Body of pancreas (tissue), 4 donors: ENCODE measurements at places on chromosomes 2 and 18. TPM values are rescaled to one million over a fixed set of nuclear protein-coding genes. Genes with fewer than 3 reads are reported as not detected.

- no peak for DNase-seq
Observed at GRCh38 chr2:38700113-38700785, 34.3 kb downstream of the GALM start.

GRCh38 chr18:6414723-6415417, at the start of gene L3MBTL4:
Gene L3MBTL4, minus strand, starts transcription at chr18:6414911. Its CDS starts 103,286 bp downstream, at chr18:6311625.
- peak; percentile 68 for DNase-seq

- peak; percentile 72 for DNase-seq
Observed at GRCh38 chr18:26655525-26656430, 107.4 kb upstream of the KCTD1 start.

EDAR gene
- not detected for total RNA-seq

MOGAT1 gene
- total RNA-seq, result 1.8 TPM

FOXD4L1 gene
- total RNA-seq, result not detected

ANO7 gene
- 0.99 TPM for total RNA-seq
